ENCODE measurements at places on chromosomes 1 and 21.

- DNase-seq, result no peak
These were observed 22.4 kb downstream of the VTCN1 start for GRCh38 chr1:117188170-117188815.

DNA sequence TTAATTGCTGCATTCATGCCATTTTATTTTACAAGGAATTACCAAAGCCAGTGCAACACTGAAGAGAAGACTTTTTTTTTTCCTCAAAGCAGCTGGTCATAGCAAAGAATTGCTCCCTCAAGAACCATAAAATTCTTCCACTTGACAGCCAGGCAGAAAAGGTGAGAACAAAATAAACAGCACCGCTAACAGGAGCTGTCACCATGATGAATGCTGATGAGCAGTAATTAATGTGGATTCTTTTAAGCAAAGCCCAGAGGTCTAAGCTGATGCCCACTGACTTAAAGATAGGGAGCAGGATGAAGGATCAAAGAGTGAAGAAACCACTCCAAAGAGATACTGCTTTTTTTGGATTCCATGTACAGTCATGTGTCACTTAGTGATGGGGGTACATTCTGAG, 428.4 kb downstream of the BRINP3 start:
- DNase-seq, result no peak

GRCh38 chr1:167826127-167826526, 87.8 kb downstream of the ADCY10 start:
- DNase-seq, result no peak

DNA sequence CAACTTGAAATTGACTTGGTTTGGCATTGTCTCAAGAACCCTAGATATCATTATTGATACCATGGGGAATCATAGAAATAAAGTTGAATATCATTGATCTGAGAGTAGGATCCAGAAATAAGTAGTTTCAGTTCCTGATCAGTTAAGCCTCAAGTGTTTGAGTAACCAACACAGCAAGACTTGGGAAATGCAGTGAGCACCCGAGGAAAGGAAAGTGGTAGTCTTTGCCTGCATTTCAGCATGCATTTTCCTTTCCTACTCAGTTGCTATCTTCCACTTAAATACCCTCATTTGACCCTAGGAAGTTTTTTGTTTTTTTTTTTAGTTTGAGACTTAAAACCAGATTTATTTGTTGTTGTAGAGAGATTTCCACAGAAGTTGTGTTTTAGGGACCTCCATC, 18.9 kb downstream of the CLEC20A start:
- DNase-seq, result no peak

DNA sequence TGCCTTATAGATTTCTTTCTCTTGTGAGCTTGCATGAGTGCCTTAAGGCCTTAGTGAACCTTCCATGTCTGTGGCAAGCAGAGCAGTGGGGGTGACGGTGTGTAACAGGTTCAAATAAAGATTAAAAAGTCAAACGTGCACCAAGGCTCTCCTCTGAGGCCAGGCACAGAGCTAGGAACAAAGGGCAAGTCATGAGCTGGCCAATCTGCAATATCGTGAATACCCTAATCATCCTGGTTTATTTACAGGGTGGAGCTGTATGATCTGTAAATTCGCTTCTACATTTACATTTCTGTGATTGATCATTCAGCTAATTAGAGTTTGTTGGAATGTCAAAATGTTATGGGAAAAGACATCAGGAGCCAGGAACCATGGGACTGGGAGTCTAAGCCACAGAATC, 120.2 kb downstream of the CAPN8 start:
- DNase-seq, result no peak

Measured in neural crest cell (in vitro differentiated cells).